Osteocyte (in vitro differentiated cells): ENCODE measurements at places on chromosomes 2 and 18. TPM values are rescaled to one million over a fixed set of nuclear protein-coding genes. Genes with fewer than 3 reads are reported as not detected.

TMEM182 gene
- 2.7 and 3.1 TPM in 2 replicates for total RNA-seq

DNA sequence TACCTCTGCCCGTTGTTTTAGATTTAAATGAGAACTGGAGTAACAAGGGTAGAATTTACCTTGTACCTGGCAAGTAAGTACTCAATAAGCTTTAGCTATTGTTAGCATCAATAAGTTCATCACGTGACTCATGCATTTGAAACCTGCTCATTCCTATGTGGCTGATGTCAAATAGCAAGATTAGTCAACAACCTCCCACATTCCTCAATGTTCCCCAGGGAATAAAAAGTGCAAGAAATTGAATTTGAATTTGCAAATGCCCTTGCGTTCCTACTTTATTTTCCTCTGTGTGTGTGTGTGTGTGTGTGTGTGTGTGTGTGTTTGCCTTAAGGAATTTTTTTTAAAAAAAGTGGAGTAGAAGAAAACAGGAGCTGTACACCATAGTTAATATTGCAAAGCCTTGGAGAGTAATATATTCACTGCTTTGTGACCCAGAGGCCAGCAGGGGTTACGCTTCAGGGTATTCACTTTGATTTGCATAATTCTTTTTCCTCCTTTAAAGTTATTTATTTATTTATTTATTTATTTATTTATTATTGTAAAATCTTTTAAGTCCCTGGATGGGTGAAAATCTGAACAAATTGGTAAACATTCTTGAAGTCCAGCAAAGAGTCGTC lies 43.9 kb upstream of the DNAH7 start:
- no peak for DNase-seq

DNA sequence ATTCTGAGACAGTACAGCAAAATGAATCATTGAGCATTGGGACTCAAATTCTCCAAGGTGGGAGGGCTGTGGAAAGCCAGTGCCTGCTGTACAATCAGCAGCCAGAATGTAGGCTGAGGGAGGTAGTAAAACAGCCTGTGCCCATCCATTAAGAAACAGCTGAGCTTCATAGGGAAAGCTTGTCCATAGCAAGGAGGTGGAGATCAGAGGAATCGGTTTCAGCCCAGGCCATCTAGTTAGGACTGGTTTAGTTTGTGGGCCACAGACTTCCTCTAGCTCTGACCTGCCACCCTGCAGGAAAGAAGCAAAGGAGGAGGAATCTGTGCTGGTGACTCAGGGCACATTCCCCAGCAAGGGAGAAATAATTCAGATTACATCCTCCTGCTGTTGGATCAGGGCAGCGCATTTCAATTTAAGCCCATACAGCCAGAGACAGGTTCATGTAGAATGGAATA lies 333.4 kb downstream of the SETBP1 start:
- no peak for DNase-seq

CCBE1 gene
- total RNA-seq, result 22.8 and 30.9 TPM in 2 replicates

GRHL1 gene
- total RNA-seq, result 0.32 and 0.81 TPM in 2 replicates

KLHL41 gene
- total RNA-seq, result 0.89 and 1.5 TPM in 2 replicates

- no peak for DNase-seq
Observed at GRCh38 chr2:25651066-25651465, 22.3 kb downstream of the DTNB start.

- DNase-seq, result no peak
Observed at GRCh38 chr2:225006730-225007129, 35.5 kb downstream of the DOCK10 start.

DNA sequence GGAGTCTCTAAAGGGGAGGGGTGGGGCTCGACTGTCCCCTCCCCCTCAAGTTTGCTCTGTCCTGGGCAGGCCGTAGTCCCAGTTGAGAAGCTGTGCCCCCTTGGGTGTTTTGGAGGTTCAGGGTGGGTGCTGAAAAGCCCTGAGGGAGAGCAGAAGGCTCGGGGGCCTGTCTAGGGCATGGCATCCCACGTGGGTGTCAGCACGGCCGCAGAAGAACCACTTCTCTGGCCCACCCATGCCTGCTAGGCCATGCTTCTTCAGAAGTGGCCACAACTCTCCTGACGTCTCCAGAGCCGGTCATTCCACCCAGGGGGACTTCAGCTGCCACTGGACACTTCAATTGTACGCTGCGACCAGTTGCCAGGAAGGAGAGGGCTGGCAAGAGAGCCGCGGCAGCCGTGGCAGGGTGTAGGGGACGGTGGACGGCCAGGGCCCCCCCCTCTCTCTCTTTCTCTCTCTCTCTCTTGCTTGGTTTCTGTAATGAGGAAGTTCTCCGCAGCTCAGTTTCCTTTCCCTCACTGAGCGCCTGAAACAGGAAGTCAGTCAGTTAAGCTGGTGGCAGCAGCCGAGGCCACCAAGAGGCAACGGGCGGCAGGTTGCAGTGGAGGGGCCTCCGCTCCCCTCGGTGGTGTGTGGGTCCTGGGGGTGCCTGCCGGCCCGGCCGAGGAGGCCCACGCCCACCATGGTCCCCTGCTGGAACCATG lies at the start of gene INPP5D:
Gene INPP5D (plus strand): TSS at position 546 of the 704 bp plus-strand sequence. CDS start 137 bp downstream, at position 683.
- DNase-seq, result no peak

GRCh38 chr2:17752246-17752645 lies 1.4 kb downstream of the SMC6 start:
- no peak for DNase-seq

BOLL gene
- total RNA-seq, result not detected in 2 replicates
